ENCODE measurements at places on chromosomes 6 and 20. TPM values are rescaled to one million over a fixed set of nuclear protein-coding genes. Genes with fewer than 3 reads are reported as not detected.

Gene C20orf141
- total RNA-seq, result 1.2 TPM

Gene KCNS1
- 0.47 TPM for total RNA-seq

Gene ENPP5
- 1.4 TPM for total RNA-seq

Gene BPIFA1
- not detected for total RNA-seq

Gene CDSN
- not detected for total RNA-seq

DNA sequence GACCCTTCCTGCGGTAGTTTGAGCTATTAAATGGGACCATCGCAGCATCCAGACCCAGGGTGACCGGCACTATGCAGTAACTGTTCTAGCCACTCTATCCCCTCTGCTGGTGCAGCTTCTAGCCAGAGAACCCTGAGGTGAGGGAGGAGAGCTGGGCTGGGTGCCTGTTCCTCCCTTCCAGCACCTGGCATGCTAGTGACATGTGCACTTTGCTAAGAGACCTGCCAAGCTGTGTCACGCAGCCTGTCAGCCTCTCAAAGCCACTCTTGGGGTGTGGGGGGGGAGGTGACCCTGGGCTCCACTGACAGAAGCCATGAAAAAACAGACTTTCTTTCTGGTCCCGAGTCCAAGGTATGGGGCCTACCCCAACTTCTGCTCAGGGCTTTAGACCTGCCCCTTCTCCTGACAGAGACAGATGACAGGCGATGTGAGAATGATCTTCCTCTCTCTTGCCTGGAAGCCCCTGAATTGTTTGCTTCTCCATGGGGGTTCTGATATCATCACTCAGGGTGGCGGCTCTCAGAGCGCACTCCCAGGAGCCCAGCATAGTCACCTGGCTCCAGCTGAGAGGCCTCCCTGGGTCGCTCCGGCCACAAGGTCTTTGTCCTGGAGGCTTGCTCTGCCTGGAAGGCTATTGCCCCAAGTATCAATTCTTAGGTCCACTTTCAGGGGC, 47.2 kb upstream of the MLN start:
- DNase-seq, result no peak

DNA sequence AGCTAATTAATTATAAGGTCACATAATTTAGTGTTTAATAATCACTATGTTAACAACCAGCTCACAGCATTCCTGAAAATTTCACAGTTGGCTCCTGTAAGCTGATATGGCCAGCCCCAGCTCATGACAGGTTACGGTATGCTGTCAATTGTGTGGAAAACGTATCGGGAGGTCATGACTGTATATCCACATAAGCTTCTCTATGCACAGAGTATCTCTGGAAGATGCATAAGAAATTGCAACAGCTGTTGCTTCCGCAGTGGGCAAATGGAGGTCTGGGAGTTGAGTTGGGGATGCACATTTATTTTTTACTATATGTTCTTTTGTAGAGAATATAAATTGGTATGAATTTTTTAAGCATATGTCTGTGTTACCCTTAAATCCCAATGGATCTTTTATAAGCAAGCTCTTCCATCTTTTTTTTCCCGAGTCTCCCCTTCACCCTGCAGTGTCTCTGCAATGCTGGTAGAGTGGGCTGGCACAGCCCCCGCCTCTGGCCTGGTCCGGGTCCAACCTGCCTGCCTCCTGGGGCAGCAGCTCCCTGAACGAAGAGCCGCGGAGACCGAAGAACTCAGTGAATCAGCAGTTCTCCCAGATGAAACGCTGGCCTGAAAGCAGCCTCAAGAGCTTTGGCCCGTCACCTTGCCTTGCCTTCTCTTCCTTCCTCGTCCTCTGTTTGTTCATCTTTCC, 139.9 kb upstream of the CDYL start:
- DNase-seq, result no peak

GRCh38 chr6:118494091-118494490, 54.0 kb upstream of the PLN start:
- no peak for DNase-seq

DNA sequence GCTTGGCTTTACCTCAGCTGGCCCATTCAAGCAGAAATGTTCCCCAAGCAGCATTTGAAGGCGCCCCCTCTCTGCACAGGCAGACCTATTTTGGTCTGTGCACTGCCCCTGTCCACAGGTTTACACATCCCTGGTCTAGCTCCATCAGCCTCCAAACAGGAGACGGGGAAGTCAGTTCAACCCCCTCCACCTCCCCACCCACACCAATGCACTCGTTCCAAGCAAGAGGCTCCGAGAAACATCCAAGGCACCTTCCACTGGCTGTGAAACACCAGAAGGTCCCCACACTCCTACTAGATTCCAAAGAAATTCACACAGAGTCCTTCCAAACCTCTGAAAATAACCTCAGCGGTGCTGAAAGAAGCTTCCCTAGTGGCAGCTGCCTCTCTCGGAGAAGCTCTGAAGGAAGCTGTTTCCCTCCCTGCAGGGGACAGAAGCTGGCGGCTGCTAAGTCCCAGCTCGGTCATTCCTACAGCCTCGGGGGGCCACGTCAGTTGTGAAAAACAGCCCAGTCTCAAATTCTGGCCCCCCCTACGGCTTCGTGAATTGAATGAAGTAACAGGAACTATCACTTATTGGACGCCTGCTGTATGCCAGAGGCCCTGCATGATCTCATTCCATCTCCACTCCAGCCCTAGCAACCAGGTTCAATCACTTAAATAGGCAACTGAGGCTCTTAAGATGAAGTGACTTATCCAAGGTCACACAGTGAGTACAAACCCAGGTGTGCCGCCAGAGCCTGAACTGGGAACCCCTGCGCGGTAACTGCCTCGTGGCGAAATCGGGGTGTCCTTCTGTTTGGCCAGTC, 815 bp downstream of the SPATA2 start:
- no peak for DNase-seq

GRCh38 chr6:86856937-86857563, 80.3 kb upstream of the HTR1E start:
- DNase-seq, result no peak

GRCh38 chr6:131946404-131946991, 4.7 kb downstream of the CCN2 start:
- DNase-seq, result no peak

DNA sequence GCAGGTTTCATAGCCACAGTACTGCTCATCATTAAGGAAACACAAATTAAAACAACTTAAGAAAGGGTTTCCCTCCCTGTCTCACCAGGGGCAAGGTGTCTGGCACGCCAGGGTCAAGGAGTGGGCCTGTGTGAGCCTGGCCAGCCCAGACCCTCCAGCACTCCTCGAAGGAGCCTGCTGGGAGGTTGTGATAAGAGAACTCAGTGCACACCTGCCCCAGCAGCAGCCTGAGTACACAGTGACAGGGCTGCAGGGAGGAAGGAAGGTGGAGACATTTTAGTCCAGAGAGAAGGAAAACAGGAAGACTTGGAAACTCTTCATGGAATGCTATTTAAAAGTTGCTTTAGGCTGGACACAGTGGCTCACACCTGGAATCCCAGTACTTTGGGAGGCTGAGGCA, 14.1 kb downstream of the NINL start:
- DNase-seq, result no peak

DNA sequence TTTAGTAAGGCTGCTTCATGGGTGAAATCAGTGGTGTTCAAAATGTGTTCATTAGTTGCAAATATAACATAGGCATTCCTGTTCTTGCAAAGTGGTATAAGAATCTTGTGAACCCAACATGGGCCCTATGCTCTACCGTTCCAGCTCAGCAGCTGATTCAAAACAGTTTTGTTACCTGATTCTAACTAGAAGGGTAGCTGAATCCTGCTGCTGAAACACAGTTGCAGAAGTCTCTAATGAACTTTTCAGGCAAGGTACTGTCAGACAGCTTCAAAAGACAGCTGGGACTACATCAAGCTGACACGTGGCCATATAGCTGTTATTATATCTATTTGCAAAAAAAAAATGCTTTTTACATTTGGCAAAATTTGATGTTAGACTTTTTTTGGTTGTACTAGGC, 22.7 kb downstream of the THEMIS start:
- no peak for DNase-seq

All from omental fat pad (tissue), 4 donors.